Colonic mucosa (tissue), 4 donors: ENCODE measurements at places on chromosomes 4 and X. TPM values are rescaled to one million over a fixed set of nuclear protein-coding genes. Genes with fewer than 3 reads are reported as not detected.

DNA sequence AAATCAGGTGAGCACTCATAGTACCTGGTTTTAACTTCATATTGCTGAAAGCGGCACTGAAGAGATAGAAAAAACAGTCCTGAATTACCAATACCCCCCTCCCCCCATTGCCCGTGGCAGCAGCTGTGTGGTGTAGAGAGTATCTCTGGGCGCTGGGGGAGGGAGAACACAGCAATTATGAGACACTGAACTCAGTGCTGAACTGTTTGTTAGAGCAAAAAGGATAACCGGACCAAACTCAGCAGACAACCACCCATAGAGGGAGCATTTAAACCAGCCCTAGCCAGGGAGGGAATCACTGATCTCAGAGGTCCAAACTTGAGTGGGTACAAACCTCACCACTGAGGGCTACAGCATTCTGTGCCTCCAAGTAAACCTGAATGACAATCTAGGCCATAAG lies 457.4 kb upstream of the TEX13C start:
- H3K27me3 ChIP-seq, result no peaks in the 10 kb centered on the region
- no peak overlapping the region for H3K27ac ChIP-seq
- DNase-seq, result no peak
- no peaks in the 10 kb centered on the region for H3K36me3 ChIP-seq

DNA sequence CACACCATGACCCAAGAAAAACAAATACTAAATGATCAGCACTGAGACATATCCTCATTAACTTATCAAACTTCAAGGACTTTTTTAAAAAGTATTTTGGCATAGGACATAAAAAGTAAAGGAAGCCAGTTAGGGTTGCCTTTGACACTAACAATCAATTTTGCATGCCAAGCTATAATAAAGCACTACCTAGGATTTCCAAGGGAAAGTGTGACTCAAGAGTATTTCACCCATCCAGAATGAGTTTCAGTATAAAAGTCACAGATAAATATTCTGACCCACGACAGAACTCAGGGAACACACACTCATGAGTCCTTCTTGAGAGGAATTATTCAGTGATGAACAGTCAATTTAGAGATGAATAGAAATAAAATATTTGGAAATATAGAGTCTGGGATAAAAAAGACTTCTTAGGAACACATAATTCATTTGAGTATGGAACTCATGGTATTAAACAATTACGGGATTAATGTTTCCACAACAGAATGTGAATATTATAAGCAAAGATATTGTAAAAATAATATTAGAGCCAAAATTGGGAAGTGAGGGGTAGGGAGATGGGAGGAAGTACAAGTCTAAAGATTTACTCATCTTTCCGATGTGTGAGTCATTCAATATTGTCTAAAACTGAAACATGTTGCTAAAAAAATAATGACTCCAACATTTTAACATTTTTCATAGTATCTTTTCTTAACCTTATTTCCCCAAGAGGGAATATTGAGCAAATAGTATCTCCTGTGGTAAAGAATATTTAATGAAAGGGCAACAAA lies 143.5 kb upstream of the LNX1 start:
- no peak overlapping the region for H3K4me3 ChIP-seq
- H3K27me3 ChIP-seq, result no peaks in the 10 kb centered on the region
- H3K36me3 ChIP-seq, result no peaks in the 10 kb centered on the region
- no peak for DNase-seq
- H3K4me1 ChIP-seq, result no peaks in the 10 kb centered on the region

GRCh38 chr4:99047710-99048109 lies 40.9 kb downstream of the ADH5 start:
- H3K4me1 ChIP-seq, result no peaks in the 10 kb centered on the region
- no peak overlapping the region for H3K27ac ChIP-seq
- no peak overlapping the region for H3K4me3 ChIP-seq
- DNase-seq, result no peak
- H3K27me3 ChIP-seq, result no peaks in the 10 kb centered on the region

Gene PNMA6F
- not detected for total RNA-seq

Gene FAM9B
- total RNA-seq, result not detected
